Hematopoietic multipotent progenitor cell treated with erythropoietin and hydrocortisone succinate and interleukin-3 and kit ligand, for 4 days (in vitro differentiated cells): ENCODE measurements at places on chromosomes 2 and 18.
A peak's percentile ranks its signal among the peaks of the same experiment; 100 is the strongest.

- no peak for DNase-seq
Observed at GRCh38 chr18:79657342-79657996, 22.1 kb upstream of the CTDP1 start.

DNA sequence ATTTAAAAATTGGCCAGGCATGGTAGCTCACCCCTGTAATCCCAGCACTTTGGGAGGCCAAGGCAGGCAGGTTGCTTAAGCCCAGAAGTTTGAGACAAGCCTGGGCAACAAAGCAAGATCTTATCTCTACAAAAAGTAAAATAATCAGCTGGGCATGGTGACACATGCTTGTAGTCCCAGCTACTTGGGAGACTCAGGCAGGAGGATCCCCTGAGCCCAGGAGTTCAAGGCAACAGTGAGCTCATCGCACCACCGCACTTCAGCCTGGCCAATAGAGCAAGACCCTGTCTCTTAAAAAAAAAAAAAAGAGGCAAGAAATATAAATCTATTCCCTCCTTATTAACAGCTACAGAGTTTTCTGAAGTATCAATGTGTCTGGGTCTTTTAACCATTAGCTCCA is 51.9 kb downstream of the ESCO1 start:
- peak; percentile 18 for DNase-seq

- no peak for DNase-seq
Observed at GRCh38 chr18:48208432-48209140, 200.6 kb downstream of the ZBTB7C start.

- DNase-seq = no peak
Observed at GRCh38 chr18:7950380-7951136, 383.4 kb downstream of the PTPRM start.

DNA sequence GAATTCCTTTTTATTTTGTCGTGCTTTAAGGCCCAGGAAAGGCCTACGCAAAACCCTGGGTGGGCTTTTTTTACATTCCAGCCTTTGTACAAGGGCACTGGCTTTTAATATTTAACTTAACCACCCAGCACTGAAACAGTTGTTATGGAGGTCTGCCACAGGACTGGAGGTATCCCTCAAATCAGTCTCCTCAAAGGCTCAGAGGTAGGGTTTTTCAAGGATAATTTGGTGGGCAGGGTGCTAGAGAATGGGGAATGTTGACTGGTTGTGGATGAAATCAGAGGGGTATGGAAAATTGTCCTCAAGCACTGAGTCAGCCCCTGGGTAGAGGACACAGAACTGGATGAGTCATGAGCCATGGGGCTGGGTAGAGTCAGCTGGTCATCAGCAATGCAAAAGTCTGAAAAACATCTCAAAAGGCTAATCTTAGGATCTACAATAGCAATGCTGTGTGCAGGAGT is 443.1 kb downstream of the THSD7B start:
- no peak for DNase-seq

GRCh38 chr2:1817256-1818051 is 73.1 kb upstream of the PXDN start:
- peak; percentile 48 for DNase-seq
